ENCODE measurements at places on chromosomes 1 and 21.

GRCh38 chr21:36079010-36079649 is 9.3 kb downstream of the CBR1 start:
- DNase-seq: no peak

GRCh38 chr1:6208723-6209660 is 3.1 kb downstream of the RNF207 start:
- no peak for DNase-seq

GRCh38 chr1:30735124-30735523 is 11.7 kb upstream of the MATN1 start:
- DNase-seq: no peak

- peak; percentile 81 for DNase-seq
Observed at GRCh38 chr1:101506541-101507164, 269.8 kb downstream of the S1PR1 start.

DNA sequence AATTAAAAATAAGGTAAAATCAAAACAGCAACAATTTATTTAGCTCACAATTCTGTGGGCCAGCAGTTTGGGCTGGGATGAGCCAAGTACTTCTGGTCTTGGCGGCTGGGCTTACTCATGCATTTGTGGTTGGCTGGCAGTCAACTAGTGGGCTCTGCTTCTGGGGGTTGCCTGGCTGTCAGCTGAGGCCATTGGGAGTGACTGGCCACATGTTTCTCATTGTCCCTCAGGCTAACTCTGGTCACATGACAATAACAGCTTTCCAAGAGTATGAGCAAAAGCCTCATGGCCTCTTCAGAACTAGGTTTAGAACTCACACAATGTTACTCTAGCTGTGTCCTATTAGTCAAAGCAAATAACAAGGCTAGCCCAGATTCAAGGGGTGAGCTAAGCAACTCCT is 15.6 kb upstream of the CHIA start:
- no peak for DNase-seq
